SK-MEL-5 (cell line): ENCODE measurements at places on chromosomes 4 and X. TPM values are rescaled to one million over a fixed set of nuclear protein-coding genes. Genes with fewer than 3 reads are reported as not detected.

The GLRA2 gene
- total RNA-seq: not detected in 2 replicates

The RHOH gene
- not detected in 2 replicates for total RNA-seq

The ASB11 gene
- total RNA-seq: 3.5 TPM in 2 replicates

The CT47A7 gene
- total RNA-seq: not detected in 2 replicates

The GPRASP1 gene
- 0.48 and 0.83 TPM in 2 replicates for total RNA-seq

The ZAR1 gene
- total RNA-seq: not detected in 2 replicates

The STPG2 gene
- 0.13 TPM in 1 of 2 replicates, not detected in the other for total RNA-seq
